Stromal cell of bone marrow (primary cell): ENCODE measurements at places on chromosomes 7 and 10.

- no peak for DNase-seq
Measured at GRCh38 chr7:111357691-111358090, 204.6 kb downstream of the IMMP2L start.

DNA sequence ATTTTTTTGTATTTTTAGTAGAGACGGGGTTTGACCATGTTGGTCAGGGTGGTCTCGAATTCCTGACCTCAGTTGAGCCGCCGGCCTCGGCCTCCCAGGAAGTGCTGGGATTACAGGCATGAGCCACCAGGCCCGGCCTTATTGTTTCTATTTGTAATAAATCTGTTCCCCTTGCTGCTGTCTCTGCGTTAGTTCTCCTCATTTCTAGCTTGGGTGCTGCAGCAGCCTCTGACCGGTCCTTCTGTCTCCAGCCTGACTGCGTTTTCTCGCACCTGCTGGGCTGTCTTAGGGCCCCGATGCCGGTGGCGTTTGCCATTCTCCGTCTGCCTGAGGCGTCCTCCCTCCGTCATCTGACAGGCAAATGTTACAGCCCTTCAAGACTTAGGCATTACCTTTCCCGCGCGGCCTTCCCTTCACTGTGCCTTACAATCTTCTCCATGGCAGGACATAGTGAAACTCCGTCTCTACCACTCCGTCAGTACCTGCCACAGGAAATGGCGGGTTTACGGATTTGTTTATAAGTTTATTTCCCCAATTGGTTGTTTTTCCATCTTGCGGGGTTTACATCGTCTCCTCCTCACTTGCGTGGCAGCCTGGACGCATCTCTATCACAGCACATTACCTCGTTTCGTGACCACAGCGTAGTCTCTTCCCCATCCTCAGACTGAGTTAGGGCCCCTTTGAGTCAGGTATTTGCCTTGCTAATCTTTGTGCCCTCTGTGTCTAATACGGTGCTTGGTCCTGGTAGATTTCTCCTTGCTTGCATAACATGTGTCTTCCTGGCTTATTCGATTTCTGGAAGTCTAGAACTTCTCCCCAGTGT, 2.3 kb upstream of the GIMAP8 start:
- no peak for DNase-seq

- no peak for DNase-seq
Measured at GRCh38 chr7:70489813-70490212, 642.1 kb upstream of the GALNT17 start.

GRCh38 chr10:101570428-101571270, 17.4 kb downstream of the POLL start:
- DNase-seq: no peak

DNA sequence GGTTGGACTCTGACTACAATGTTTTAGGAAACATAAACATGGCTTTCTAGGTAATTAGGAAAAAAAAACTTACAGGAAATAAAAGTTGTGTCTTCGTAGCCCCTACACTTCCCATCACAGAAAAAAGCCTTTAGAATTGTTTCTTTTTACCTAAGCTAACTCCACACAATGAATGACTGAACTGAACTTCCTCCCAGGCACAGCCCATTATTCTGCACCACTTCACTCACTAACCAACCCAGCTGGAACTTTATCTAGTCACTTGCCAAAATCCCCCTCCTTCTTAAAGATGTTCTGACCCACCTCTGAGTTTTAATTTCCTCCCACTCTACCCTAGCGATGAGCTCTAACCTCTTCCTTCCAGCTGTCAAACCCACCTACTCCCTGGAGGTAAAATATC, 91.7 kb upstream of the MEOX2 start:
- no peak for DNase-seq

DNA sequence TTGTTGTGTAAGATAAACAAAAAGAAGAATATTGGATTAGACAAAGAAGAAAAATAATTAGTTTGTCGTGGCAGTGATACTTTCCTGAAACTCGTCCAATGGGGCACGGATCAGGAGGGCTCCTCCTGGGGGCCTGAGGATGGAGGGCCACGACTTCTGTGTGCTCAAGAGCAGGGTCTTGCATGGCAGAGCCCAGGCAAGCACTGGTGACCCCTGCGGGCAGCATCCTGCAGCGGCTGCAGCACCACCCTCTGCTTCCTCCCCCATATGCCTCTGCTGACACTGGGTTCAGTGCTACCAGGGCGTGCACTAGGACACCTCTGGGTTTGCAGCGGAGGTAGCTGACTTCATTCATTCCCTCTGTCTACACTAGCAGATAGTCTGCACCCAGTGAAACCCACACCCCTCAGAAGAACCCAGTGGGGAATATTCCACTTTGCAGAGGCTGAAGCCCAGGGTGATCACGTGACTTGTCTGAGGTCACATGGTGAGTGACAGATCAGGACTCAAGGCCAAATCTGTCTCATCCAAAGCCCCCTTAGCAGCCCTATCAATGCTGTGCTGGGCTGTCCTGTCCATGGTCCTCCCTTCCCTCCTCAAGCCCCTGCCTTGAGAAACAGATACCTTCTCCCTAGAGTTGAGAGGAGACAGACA, 375.5 kb downstream of the TCERG1L start:
- DNase-seq: no peak

GRCh38 chr7:50208378-50208982, 96.0 kb upstream of the IKZF1 start:
- DNase-seq: no peak

DNA sequence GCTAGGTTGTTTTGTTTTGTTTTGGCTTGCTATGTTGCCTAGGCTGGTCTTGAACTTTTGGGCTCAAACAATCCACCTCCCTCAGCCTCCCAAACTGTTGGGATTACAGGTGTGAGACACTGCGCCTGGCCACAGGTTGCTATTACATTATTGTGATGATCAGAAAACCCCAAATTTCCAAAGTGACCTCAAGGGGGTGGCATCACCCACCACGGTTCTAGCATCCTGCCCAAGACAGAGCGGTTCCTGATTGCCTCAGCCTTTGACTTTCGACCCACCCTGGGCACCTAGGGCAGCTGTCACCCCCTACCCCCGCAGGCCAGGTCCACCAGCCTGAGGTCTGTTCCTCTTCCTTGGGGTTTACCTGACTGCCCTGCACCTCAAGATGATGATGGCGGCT, 28.4 kb downstream of the SBDS start:
- DNase-seq: no peak

- no peak for DNase-seq
Measured at GRCh38 chr10:17464545-17464944, 10.2 kb upstream of the ST8SIA6 start.

DNA sequence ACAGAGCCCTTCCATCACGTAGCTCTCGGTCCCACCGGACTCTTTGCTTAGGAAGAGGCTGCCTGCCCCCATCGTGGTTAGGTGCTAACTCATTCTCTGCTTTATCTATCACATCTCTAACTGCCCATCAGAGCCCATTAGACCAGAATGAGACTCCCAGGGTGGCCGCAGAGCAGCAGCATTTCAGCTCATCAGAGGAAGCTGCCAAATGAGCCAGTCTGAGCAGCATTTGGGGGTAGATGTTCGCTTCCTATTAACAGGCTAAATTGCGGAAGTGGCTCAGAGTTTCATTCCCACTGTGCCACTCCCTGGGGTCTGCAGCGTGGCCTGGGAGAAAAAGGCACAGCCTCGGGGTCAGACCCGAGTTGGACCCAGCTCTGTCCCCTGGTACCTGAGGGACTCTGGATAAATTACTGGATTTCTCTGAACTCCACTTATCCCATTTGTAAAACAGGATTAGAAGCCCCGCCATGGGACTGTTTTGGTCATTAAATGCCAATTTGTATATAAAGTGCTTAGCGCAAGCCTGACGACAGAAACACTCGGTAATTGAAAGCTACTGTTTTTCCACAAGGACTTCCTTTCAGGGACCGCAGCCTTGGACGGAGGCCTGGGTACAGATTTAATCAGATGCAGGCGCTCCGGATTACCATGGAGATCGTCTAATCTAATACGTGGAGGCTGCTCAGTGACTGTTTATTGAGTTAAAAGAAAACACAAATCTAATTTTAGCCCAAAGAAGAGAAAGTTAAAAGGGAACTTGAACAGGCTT, 73.8 kb upstream of the PRLHR start:
- peak; percentile 84 for DNase-seq

DNA sequence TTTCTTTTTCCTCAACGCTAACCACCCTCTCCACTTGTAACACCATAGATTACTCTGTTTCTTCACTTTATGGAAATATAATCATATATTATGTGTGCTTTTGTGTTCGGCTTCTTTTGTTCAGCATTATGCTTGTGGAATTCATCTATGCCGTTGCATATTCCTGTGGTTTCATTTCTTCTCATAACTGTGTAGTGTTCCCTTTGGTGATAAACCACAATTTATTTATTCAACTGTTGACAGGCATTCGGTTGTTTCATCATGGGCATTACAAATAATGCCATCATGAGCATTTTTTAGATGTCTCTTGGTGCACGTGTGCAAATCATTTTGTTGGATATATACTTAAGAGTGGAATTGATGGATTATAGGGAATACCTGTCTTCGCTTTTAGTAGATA, 12.1 kb downstream of the AVL9 start:
- DNase-seq: no peak
